ENCODE measurements at places on chromosomes 3 and 15.
A peak's percentile ranks its signal among the peaks of the same experiment; 100 is the strongest.

DNA sequence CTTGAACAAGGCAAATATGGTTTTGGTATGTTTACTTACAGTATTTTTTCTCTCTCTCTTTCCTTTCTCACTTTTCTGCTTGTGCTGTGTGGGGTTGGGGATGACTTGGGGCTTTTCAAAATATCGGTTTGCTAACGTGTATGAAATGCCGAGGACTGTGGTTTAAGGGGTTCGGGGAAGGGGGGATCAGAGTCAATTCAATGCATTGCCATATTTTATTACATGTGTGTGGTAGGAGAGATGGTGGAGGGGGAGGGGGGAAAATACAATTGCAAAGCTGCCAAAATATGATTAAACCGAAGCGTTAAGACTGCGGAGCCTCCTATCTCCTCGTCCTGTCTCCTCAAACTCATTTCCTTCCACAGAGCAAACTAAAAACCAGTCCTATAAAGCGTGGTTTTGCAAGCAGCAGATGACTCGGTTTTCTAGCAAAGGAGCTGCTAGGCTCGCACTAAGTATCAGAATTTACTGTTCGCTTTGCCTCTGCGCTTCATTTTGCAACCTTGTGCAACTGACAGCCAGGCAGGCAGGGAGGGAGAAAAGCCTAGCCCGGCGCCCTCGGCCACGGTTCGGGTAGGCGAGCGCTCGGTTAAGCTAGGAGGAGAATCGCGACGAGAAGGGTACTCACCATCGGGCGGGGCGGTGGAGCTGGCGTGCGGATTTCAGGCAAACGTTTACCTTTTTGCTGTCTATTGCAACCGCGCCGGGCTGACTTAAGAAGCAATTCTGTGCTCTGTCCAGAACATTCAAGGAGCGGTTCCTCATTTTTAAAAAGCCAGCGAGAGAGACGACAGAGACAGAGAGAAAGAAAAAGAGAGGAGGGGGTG, 4.0 kb upstream of the NR2F2 start:
- DNase-seq, result peak; percentile 65

DNA sequence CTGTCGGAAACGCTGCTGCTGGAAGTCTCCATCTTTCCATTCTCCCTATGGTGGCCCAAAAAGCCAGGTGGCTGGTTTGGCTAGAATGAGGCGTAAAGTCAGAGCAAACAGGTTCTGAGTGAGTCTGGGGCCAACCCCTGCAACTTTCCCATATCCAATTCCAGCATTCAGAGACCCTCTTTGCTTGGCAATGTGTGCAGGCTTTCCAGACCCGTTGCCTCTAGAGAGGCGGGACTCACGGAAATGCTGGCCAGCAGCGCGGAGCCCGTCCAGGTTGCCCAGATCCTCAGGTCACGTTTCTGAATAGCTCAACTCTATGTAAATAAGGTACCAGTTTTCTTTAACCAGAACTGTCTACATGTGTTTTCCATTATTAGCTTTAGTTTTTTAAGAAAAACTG, 68.0 kb downstream of the VGLL4 start:
- no peak for DNase-seq

DNA sequence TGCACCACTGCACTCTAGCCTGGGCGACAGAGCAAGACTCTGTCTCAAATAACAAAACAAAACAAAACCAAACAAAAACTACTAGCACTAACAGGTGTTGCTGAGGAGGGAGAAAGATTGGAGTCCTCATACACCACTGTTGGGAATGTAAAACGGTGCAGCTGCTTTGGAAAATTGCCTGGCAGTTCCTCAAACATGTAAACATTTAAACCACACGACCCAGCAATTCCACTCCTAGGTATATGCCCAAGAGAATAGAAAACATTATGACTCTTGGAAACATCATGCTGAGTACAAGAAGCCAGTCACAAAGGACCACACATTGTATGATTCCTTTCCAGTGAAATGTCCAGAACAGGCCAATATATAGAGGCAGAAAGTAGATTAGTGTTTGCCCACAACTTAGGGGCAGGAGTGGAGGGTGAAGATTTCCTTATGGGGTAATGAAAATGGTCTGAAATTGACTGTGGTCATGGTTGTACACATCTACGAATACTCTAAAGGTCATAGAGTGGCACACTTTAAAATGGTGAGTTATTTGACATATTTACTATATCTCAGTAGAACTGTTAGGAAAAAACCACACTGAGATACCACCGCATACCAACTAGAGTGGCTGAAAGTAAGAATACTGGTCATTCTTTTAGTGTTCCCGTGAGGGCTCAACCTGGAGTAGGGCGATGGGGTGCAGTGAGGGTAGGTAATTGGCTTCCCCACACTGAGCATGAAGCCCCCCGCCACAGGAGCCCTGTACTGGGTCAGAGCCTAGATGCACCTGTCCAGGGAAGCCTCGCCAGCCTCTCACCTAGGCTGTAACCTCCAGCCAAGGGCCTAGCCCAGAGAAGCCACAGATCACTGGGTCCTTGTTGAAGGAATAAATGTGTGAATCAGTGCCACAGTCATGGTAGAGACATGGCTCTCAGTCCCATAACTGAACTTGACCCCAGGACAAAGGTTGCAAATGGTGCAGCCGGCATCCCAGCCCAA, 131.1 kb downstream of the NUP210 start:
- DNase-seq, result no peak

GRCh38 chr15:91320101-91320500, 220.0 kb downstream of the SV2B start:
- no peak for DNase-seq

DNA sequence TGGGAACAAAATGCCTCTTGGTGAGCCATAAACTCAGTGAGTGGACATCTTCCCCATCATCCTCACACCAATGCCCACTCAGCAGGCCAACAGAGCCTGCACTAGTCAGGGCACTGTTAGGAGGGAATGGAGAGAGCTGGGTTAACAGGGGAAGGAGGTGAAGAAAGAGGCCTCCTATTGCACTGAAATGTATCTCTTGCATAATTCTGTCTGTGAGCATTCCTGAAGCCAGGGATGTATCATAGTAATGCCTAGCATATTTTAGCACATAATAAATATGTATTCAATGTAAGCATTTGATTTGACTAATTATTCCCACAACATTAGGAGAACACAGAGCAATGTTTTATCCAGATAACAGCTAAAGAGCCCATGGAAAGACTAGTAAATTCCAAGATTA, 81.2 kb downstream of the ANO10 start:
- DNase-seq, result peak; percentile 74

DNA sequence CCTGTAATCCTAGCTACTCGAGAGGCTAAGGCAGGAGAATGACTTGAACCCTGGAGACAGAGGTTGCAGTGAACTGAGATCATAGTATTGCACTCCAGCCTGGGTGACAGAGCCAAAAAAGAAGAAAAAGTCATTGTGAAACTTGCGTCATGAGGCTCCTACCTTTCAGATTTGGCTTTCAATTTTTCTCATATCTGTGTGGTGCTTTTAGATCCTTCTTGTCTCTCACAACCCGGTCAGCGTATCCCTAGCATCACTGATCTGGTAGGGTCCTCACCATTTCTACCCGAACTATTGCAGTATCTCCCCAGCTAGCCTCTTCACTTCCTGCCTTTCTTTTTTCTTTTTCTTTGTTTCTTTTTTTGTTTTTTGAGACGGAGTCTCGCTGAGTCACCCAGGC, 21.6 kb upstream of the GCNT3 start:
- DNase-seq, result no peak

DNA sequence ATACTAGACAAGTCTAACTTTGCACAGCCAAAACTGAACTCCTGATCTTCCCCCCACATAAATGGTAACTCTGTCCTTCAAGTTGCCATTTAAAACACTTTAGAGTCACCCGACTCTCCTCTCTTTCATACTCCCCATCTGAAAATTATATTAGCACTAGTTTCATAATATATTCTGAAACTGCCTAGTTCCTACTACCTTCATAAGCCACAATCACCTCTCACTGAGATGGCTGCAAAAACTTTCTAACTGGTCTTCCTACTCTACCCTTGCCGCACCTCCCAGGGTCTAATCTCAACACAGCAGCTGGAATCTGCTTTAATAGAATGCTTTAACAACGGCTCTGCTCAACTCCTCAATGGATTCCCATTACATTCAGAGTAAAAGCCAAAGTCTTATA, 55.0 kb downstream of the GLB1 start:
- DNase-seq, result no peak

- no peak for DNase-seq
Observed at GRCh38 chr3:179147514-179147872, 664 bp upstream of the PIK3CA start.

- no peak for DNase-seq
Observed at GRCh38 chr15:42079401-42079908, 14.9 kb downstream of the PLA2G4D start.

DNA sequence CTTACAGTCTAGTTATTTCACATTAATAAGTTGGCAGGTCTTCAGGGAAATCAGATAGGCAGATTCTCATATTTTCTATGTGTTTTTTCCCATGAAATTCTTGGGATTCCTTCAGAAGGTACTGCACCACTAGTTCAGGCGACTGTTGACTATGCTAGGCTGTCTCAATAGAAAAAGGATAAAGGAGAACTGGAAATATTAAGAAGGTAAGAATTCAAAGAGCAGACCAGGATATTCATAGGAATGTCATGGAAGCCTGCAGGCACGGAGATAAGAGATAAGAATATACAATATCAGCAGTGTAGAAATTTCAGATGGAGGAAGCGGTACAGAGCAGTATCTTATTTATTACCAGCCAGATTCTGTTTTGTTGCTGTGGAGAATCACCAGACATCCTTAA, 432.1 kb upstream of the MDFIC2 start:
- DNase-seq, result peak; percentile 13

GRCh38 chr3:21665444-21666100, 85.4 kb downstream of the ZNF385D start:
- no peak for DNase-seq

GRCh38 chr3:128336337-128337156, 130.1 kb downstream of the DNAJB8 start:
- no peak for DNase-seq

GRCh38 chr3:4306860-4307259, 3.7 kb downstream of the SETMAR start:
- DNase-seq, result peak; percentile 10

DNA sequence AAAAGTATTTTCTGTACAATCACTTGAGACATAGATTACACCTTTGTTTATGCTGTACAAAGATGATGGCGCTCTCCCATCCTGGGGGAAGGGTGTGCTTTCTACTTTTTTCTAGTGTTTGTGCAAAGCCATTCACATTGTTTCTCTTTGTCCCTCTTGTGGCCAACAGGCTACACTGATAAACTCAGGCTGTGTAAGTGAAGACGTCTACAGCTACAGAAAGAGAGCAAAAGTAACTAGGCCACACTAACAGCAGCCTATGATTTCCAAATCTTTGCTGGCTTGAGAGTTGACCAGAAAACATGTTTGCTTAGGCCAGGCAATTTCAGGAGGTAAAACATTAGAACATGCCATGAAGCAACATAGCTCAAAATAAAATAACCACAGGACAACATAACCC, 75.1 kb downstream of the FOXB1 start:
- DNase-seq, result no peak

DNA sequence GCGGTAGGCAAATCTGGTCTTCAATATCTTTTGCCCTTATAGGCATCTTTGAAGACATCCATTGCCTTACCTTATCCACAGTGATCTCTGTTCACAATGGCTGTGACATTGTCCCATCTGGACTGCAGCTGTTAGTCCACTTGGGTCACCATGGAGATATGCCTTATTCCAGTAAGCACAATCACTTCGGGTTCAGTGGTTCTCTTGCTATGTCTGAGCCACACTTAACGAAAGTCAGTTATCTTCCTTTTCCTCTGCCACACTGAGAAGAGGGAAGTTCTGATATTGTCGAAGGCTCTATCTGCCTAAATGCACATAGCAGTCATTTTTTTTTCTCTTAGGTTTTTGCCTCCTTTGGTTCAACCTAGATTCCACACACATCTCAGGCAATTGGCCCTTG, 119.0 kb upstream of the SATB1 start:
- no peak for DNase-seq

GRCh38 chr3:58168498-58168897, 42.3 kb downstream of the DNASE1L3 start:
- DNase-seq, result no peak

GRCh38 chr3:19229086-19229485, 80.8 kb downstream of the KCNH8 start:
- no peak for DNase-seq

GRCh38 chr3:100335434-100335833, 877 bp downstream of the NIT2 start:
- DNase-seq, result no peak

DNA sequence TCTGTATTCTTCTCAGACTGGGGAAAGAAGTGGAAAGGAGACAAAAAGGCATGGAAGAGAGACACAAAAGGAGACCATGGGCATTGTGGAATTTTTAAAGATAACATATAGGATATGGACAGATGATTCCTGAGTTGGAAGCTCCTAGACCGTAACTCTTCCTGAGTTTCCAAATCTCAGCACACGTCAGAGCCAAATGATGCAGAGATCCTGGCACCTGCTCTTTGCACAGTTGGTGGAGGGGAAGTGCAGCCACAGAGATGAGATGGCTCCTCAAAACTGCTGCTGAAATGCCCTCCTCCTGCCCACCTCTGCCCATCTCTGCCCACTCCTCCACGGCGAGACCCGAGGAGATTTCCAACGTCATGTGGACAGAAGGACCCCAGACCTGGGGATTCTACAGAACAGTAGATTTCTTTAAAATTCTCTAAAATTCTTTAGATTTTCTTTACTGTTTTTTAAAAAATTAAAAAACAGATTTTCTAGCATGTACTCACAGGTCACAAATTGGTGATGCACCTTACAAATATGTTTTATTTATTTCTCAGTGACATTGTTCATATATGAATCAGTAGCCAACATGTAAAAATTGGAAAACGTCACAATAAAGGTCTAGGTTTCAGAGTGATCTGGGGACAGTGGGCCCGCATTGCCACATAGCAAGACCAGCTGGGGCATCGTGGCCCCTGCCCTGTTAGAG, 8.1 kb downstream of the CPN2 start:
- no peak for DNase-seq

- peak; percentile 13 for DNase-seq
Observed at GRCh38 chr3:161879470-161879869, 382.9 kb downstream of the OTOL1 start.

DNA sequence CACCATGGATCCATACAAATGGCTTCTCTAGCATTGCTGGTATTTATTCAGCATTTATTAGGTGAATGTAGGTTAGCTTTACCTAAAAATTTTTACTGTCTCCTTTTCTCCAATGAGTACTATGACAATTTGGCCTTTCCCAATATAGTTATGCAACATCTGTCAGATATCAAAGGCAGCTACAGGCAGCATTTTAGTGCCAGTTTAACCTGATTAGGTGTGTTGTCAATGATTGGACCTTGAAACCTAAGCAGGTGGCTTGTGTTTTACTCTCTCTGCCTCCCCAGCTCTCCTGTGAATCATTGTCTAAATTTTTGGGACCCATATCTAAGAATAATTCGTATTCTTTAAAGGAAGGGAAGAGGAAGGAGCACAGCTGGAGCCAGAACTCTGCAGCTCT, 228.9 kb downstream of the KBTBD8 start:
- no peak for DNase-seq

Measured in fibroblast of skin of abdomen (primary cell).